Mucosa of descending colon (tissue), 3 donors: ENCODE measurements at places on chromosomes 7 and 10. TPM values are rescaled to one million over a fixed set of nuclear protein-coding genes. Genes with fewer than 3 reads are reported as not detected.

GSDME gene
- total RNA-seq, result 2.3 TPM

FAM25G gene
- not detected for total RNA-seq

CTAGE6 gene
- 0.29 TPM for total RNA-seq

PHYHIPL gene
- 3.1 TPM for total RNA-seq

CHN2 gene
- total RNA-seq, result 27.6 TPM

SLC16A12 gene
- 0.47 TPM for total RNA-seq

CCDC3 gene
- total RNA-seq, result 0.84 TPM

TASOR2 gene
- total RNA-seq, result 58.4 TPM

NXPH1 gene
- total RNA-seq, result not detected

PAPSS2 gene
- 123 TPM for total RNA-seq

PAX4 gene
- 1.8 TPM for total RNA-seq

ZNF277 gene
- 26.9 TPM for total RNA-seq

ITPRID1 gene
- total RNA-seq, result 2.3 TPM

TRPV6 gene
- 0.44 TPM for total RNA-seq
